ENCODE measurements at places on chromosomes 2 and 18.

DNA sequence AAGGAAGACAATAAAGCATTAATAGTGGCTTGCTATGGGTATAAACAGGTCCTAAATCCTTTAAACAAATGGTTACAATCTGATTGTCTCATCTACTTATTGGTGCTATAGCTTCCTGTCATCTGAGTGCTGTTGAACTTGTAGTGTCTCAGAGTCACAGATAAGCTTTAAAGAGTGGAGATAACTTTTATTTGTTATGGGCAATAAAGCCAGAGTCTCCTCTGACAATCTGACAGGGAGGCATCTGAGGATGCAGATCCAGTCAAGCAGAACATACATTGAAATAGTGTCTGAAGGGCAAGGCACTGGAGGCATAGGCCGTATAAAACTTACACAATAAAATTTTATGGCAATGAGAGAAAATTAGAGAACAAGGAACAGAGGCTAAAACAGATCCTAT, 1132.4 kb upstream of the CDH2 start:
- H3K27me3 ChIP-seq = no peaks in the 10 kb centered on the region
- H3K4me3 ChIP-seq = no peak overlapping the region
- H3K36me3 ChIP-seq = no peaks in the 10 kb centered on the region
- H3K27ac ChIP-seq = no peak overlapping the region
- DNase-seq = no peak
- no peaks in the 10 kb centered on the region for H3K4me1 ChIP-seq

GRCh38 chr2:73018188-73018825, 53.2 kb downstream of the SFXN5 start:
- H3K36me3 ChIP-seq = 0 out of 2 replicates have a peak, but pooled peaks cover 3% of the 10 kb centered on the region
- H3K4me1 ChIP-seq = no peaks in the 10 kb centered on the region
- no peak overlapping the region for H3K27ac ChIP-seq
- no peaks in the 10 kb centered on the region for H3K27me3 ChIP-seq
- DNase-seq = no peak
- H3K4me3 ChIP-seq = no peak overlapping the region

DNA sequence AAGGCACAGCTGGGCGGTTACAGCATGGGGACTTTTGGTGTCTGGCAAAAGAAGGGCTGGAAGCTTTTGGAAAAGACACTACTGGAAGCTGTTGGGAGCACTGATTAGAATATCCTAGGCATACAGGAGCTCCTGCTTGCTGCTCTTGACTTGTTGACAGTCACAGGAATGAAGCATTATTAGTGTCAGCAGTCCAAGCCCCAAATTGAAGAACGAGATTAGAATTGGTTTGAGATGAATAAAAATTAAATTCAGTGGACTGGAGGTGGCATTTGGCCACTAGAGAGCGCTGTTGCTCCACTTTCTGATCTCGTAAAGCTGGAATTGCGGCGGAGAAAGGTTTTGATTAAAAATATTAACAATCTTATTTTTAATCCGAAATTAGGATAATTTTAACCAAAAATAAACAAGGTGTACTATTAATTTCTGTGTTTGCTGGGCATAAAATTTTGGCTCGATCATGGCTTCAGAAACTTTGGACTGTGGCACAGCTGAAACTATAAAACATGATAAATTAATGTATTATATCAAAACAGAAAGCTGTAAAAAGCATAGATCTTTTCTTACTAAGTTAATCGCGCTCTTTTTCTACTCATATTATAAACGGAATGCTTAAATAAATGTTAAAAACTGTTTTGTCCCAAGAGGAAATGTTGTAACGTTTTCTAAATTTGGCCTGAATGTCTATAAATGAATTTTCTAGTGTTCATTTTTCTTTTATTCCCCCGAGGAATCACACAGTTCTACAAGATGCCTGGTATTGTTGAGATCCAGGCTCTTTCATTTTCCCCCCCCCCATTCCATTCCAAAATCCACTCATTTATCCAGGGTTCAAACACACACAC, 2.4 kb upstream of the HOXD8 start:
- peaks cover 8% of the 10 kb centered on the region for H3K36me3 ChIP-seq
- peaks cover 5% of the 10 kb centered on the region for H3K4me1 ChIP-seq
- H3K27ac ChIP-seq = no peak overlapping the region

- no peaks in the 10 kb centered on the region for H3K36me3 ChIP-seq
- no peaks in the 10 kb centered on the region for H3K27me3 ChIP-seq
- H3K4me3 ChIP-seq = no peak overlapping the region
- H3K27ac ChIP-seq = no peak overlapping the region
- DNase-seq = no peak
- H3K4me1 ChIP-seq = peaks cover 18% of the 10 kb centered on the region
Observed at GRCh38 chr18:9683418-9684396, 24.4 kb upstream of the RAB31 start.

GRCh38 chr2:64987956-64988419, 1.2 kb upstream of the SLC1A4 start:
- peaks cover 6% of the 10 kb centered on the region for H3K4me1 ChIP-seq
- no peaks in the 10 kb centered on the region for H3K36me3 ChIP-seq
- H3K4me3 ChIP-seq = peak overlapping the region; percentile 52
- peaks cover 3% of the 10 kb centered on the region for H3K27me3 ChIP-seq
- H3K27ac ChIP-seq = peak overlapping the region; percentile 50

DNA sequence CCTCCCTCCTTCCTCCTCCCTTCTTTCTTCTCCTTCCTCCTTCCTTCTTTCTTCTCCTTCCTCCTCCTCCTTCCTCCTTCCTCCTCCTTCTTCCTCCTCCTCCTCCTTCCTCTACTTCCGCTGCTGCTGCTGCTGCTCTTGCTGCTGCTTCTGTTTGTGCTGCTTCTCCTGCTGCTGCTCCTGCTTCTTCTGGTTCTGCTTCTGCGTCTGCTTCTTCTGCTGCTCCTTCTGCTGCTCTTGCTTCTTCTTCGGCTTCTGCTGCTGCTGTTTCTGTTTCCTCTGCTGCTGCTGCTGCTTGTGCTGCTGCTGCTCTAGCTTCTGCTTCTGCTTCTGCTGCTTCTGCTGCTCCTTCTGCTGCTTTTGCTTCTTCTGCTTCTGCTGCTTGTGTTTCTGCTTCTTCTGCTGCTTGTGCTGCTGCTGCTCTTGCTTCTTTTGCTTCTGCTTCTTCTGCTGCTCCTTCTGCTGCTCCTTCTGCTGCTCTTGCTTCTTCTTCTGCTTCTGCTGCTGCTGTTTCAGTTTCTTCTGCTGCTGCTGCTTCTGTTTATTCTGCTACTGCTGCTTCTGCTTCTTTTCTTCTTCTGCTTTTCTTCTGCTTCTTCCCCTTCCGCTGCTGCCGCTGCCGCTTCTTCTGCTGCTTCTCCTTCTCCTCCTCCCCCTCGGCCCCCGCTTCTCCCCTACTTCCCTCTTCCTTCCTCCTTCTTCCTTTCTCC, 8.6 kb downstream of the SNRNP27 start:
- no peak overlapping the region for H3K4me3 ChIP-seq
- H3K36me3 ChIP-seq = peaks cover 84% of the 10 kb centered on the region
- H3K27me3 ChIP-seq = no peaks in the 10 kb centered on the region
- H3K27ac ChIP-seq = no peak overlapping the region
- DNase-seq = no peak

DNA sequence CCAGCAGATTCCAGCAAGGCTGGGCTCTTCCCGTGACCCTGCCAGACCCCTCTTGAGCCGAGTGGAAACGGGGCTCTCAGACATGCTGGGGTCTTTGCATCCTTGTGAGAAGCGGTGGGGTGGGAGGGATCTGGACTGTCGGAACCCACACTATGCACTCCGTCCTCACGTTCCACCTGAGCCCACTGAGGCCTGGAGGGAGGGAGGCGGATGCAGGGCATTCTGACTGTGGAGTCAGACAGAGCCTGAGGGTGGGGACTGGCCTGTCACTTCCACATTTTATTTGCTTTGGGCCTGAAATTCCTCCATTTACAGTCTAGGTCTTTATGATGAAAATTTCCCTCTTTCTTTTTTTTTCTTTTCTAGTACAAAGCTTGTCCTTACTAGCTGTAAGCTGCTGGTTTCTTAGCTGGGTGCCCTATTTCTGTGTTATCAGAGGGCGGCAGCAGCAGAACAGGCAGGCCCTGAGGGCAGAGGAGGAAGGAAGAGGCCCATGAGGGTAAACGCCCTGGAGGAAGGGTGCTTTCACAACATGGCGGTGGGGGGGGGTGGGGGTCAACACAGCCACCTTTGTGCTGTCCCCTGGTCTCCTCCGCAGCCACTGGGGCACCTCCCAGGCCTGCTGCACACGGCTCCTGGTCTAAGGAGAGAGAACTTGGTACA, 373.5 kb upstream of the MYT1L start:
- no peaks in the 10 kb centered on the region for H3K4me1 ChIP-seq
- DNase-seq = no peak
- H3K27ac ChIP-seq = no peak overlapping the region
- H3K27me3 ChIP-seq = no peaks in the 10 kb centered on the region
- no peak overlapping the region for H3K4me3 ChIP-seq

GRCh38 chr2:212777020-212777491, 238.5 kb upstream of the ERBB4 start:
- H3K4me1 ChIP-seq = peaks cover 7% of the 10 kb centered on the region
- H3K36me3 ChIP-seq = no peaks in the 10 kb centered on the region
- H3K27ac ChIP-seq = peak overlapping the region; percentile 25
- H3K4me3 ChIP-seq = no peak overlapping the region

DNA sequence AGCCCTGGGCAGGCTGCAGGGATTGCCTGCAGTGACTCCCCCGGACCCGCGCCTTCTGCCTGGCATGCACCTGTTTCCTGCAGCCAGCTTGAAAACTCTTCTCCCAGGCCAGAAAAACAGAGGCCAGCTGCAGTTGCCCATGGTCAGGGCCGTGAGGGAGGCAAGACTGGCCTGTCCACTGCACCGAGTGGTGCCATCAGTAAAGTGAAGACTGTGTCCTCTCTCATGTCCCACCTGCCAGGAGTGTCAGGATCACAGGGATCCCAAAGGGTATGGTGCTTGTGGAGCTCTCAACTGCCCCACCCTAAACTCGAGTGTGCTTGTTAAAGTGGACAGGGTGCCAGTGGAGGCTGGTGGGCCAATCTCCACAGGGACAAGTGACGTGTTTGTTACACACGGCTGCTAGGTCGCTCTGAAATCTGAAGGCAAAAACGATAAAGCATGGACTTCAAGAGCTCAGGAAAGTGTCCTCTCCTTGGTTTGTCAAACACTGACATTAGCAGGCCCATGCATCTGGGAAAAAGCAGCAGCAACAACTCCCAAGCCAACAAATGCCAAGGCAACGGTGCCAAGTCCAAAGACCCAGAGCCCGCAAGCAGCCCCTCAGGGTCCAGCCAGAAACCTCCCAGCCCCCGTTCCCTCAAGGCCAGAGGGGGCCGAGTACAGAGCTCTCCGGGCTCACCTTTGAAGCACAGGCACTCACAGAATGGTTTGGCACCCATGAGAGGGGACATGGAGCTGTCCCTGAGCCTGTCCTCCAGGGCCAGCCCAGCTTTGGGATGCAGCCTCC, 213.2 kb downstream of the HDAC4 start:
- peaks cover 4% of the 10 kb centered on the region for H3K36me3 ChIP-seq
- H3K27me3 ChIP-seq = no peaks in the 10 kb centered on the region
- H3K4me1 ChIP-seq = no peaks in the 10 kb centered on the region
- DNase-seq = peak; percentile 23

DNA sequence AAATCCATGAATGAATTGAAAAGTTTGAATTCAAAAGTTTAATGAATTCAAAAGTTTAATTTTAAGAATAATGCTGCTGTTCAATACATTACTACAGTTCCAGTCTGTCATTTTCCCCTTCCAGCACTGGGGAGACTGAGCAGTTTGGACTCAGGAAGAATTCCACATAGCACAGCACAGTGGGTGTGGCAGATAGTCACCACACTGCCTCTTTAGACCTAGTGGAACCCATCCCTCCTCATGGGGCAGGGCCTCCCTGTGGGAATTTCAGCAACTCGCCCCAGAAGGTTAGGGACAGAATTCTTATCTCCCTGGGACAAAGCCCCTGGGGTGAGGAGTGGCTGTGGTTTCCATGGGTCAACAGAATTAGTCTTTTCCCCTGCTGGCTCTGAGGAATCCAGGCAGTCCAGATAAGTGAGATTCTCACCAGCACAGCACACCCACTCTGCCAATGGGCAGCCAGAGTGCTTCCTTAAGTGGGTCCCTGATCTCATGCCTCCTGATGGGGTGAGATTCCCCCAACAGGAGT, 442.0 kb upstream of the SYT4 start:
- H3K27ac ChIP-seq = no peak overlapping the region
- DNase-seq = no peak
- no peaks in the 10 kb centered on the region for H3K4me1 ChIP-seq
- H3K4me3 ChIP-seq = no peak overlapping the region

- no peaks in the 10 kb centered on the region for H3K27me3 ChIP-seq
Observed at GRCh38 chr2:191544461-191545062, 133.4 kb upstream of the NABP1 start.

GRCh38 chr2:144511937-144512336, 8.0 kb downstream of the ZEB2 start:
- no peak overlapping the region for H3K4me3 ChIP-seq
- H3K4me1 ChIP-seq = no peaks in the 10 kb centered on the region
- H3K27me3 ChIP-seq = peaks cover 61% of the 10 kb centered on the region
- H3K27ac ChIP-seq = no peak overlapping the region

DNA sequence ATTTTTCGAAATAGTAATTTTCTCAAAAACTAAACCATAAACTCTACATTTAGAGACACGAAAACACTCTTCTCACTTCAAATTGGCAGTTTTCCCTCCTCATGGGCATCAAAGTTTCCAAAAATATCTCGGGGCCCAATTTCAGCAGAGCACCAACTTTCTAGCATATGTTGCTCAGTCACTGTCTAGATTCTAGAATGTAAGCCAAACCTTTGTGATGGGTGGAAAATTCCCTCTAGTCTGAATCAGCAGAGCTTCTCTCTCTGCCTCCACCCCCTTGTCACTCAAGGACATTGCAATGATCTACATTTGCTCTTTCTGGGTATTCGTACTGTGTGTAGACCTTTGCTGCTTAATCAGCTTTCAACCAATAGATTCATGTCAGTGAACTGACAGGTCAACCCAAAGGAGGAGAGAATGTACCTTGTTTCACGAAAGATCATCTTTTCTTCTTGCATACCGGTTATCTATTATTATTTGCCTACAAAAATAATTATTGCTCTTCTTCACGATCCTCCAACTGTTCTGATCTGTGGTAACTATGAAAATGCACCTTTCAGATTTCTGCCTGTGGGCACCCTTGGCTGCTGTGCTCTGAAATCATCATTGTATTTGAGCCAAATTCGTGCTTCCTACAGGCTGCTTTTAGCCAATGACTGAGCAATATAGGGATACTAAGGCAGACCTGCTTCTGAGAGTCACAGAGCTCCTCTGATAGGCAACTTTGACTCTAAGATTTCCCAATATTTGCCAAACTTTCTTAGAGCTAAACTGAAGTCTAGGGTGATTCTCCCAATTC, 38.7 kb upstream of the GLS start:
- no peak overlapping the region for H3K4me3 ChIP-seq
- no peaks in the 10 kb centered on the region for H3K27me3 ChIP-seq
- peaks cover 47% of the 10 kb centered on the region for H3K4me1 ChIP-seq
- no peak for DNase-seq

- H3K4me3 ChIP-seq = no peak overlapping the region
- no peaks in the 10 kb centered on the region for H3K27me3 ChIP-seq
- H3K27ac ChIP-seq = no peak overlapping the region
- no peaks in the 10 kb centered on the region for H3K36me3 ChIP-seq
Observed at GRCh38 chr2:3041841-3042600, 335.6 kb downstream of the EIPR1 start.

- H3K36me3 ChIP-seq = no peaks in the 10 kb centered on the region
- H3K27me3 ChIP-seq = no peaks in the 10 kb centered on the region
- H3K27ac ChIP-seq = no peak overlapping the region
- DNase-seq = no peak
- H3K4me1 ChIP-seq = no peaks in the 10 kb centered on the region
Observed at GRCh38 chr2:69958480-69958879, 3.0 kb downstream of the ASPRV1 start.

- peaks cover 14% of the 10 kb centered on the region for H3K4me1 ChIP-seq
- no peak for DNase-seq
- H3K27me3 ChIP-seq = no peaks in the 10 kb centered on the region
- no peak overlapping the region for H3K27ac ChIP-seq
Observed at GRCh38 chr2:69765096-69765380, 23.1 kb downstream of the ANXA4 start.

GRCh38 chr2:126244937-126245336, 411.0 kb upstream of the GYPC start:
- H3K27ac ChIP-seq = no peak overlapping the region
- no peaks in the 10 kb centered on the region for H3K36me3 ChIP-seq
- H3K4me3 ChIP-seq = no peak overlapping the region
- no peak for DNase-seq

All from RWPE2 (cell line).